ENCODE measurements at places on chromosomes 1 and 21. TPM values are rescaled to one million over a fixed set of nuclear protein-coding genes. Genes with fewer than 3 reads are reported as not detected.

The ARPC5 gene
- total RNA-seq: 102 TPM

The RGSL1 gene
- total RNA-seq: not detected

The CLDN8 gene
- total RNA-seq: not detected

The LRRN2 gene
- total RNA-seq: not detected

The IL12RB2 gene
- not detected for total RNA-seq

The HSPB7 gene
- not detected for total RNA-seq

The ARHGEF10L gene
- total RNA-seq: 0.27 TPM

The LRRC38 gene
- not detected for total RNA-seq

The SYCP1 gene
- total RNA-seq: not detected

The RPTN gene
- total RNA-seq: not detected

The CR1L gene
- not detected for total RNA-seq

The DDI2 gene
- total RNA-seq: 40.7 TPM

Measured in naive thymus-derived CD8-positive, alpha-beta T cell (primary cell).